ENCODE measurements at places on chromosomes 5 and 9.

- DNase-seq, result no peak
Observed at GRCh38 chr9:109904666-109905065, 124.7 kb downstream of the PALM2AKAP2 start.

- DNase-seq, result no peak
Observed at GRCh38 chr5:14109041-14109747, 33.9 kb upstream of the TRIO start.

DNA sequence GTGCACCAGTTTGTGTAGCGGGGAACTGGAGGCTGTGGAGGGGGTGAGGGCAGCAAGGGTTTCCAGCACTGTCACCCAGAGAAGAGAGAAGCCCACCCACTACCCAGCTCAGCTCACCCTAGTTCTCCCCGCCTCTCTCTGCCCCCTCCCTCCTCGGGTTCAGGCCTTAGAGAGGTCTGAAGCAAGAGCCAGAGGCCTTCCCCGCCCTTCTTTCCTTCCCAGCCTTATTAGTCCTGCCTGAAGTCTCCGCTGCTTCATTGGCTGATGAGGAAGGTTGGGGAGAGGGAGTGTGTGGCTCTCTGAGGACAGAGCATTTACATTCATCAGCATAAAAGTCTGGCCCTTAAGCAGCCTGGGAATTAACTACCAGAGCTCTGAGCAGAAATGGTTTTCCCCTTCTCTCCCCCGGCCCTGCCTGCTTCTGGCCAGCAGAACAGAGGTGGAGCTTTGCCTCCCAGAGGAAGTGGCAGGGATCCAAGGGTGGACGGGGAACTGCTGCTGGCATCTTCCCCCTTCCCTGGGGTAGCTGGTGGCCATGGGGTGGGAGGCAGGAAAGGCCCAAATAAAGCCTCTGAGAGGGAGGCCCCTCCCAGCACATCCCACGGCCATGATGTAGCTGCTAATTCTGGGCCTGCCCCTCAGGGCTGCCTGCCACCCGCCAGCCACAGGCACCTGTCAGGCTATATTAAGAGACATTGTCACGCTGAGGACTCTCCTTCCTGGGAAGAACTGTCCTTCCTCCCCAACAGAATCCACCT, 4.1 kb downstream of the DNAJB5 start:
- DNase-seq, result no peak

GRCh38 chr5:94857111-94857510, 238.6 kb downstream of the SLF1 start:
- no peak for DNase-seq

GRCh38 chr5:87404359-87404758, 8.4 kb downstream of the CCNH start:
- DNase-seq, result no peak

- DNase-seq, result no peak
Observed at GRCh38 chr9:18623221-18624079, 149.5 kb downstream of the ADAMTSL1 start.
